AG04450 (cell line): ENCODE measurements at places on chromosomes 2 and 18.

DNA sequence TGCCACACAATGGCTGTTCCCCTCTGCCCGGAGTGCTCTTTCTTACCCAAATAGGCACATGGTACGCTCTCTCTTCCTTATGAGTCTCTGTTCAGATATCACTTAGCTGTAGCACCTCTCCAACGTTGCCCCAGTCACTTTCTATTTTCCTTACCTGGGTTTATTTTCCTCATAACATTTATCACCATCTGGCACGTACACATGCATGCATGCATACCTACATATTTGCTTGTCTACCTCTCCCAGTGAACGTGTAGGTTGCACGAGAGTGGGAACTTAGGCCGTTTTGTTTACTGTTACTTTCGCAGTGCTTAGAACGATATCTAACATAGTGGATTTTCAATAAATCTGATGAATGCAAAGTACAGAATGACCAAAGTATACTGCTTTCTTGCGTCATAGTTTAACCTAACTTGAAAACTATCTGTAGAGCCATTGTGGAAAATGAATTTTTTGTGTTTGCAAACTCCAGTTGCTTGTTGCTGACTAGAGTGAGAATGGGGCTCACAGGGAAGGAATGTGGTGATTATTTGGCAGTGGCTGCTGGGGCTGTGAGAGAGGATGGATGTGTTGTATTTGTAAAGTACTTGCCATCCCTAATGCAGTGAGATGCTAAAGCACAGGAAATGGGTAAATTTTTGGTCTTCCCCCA is 47.1 kb downstream of the ACSL3 start:
- peak; percentile 41 for DNase-seq

- no peak for DNase-seq
Measured at GRCh38 chr2:42359965-42360483, 993 bp downstream of the COX7A2L start.

DNA sequence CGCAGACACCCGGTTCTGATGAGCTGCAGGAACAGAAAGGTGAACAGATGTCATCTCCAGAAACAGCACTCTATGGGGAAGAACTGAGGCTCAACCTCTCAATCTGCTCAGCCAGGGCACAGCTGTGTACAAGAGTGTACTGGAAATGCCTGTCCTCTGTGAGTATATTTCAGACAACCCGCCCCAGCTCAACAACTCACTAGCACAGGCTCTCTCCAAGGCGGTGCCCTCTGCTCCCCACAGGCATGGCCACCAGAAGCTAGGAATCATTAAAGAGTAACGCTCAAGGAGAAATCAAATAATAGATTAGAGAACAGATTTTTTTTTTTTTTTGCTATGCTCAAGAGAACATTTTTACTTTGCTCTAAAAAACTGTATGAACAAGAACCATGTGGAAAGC is 43.8 kb downstream of the WDFY1 start:
- no peak for DNase-seq

DNA sequence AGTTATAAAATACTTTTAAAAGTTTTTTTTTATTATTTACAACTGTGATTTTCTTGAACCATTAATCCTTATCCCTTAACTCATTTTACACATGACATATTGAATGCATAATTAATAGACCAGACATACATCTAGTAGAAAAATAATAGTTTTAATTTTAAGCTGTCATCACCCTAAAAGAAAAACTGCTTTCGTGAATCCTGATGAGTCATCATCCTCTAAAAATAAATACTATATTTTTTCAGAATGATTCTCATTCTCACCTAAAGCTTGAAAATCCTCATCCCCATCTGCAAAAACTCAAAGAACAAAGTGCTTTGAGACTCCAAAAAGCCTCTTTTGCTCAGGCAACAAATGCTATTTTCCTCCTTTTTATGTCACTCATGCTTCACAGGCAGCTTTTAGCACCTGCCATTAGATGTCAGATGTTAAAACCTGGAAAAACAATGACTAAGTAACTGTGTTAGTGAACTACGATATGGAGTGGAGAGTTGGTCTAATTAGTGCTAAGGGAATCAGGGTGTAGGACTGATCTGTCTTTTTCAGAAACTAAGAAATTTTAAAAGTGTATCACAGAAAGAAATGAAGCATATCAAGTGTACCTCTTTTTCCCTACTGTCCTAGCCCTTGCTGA is 297.6 kb downstream of the TMX3 start:
- DNase-seq, result no peak

GRCh38 chr2:176104316-176105077 is 2.6 kb upstream of the HOXD11 start:
- DNase-seq, result no peak

- DNase-seq, result no peak
Measured at GRCh38 chr18:26729008-26729407, 136.5 kb downstream of the AQP4 start.

GRCh38 chr2:217873371-217873770 is 129.4 kb downstream of the TNS1 start:
- DNase-seq, result no peak
